CD8-positive, alpha-beta T cell (primary cell): ENCODE measurements at places on chromosomes 7 and 10. TPM values are rescaled to one million over a fixed set of nuclear protein-coding genes. Genes with fewer than 3 reads are reported as not detected.
A peak's percentile ranks its signal among the peaks of the same experiment; 100 is the strongest.

- DNase-seq = no peak
Measured at GRCh38 chr10:72034040-72034499, 54.3 kb downstream of the SPOCK2 start.

- no peak for DNase-seq
Measured at GRCh38 chr10:114943000-114943399, 5.0 kb downstream of the TRUB1 start.

DNA sequence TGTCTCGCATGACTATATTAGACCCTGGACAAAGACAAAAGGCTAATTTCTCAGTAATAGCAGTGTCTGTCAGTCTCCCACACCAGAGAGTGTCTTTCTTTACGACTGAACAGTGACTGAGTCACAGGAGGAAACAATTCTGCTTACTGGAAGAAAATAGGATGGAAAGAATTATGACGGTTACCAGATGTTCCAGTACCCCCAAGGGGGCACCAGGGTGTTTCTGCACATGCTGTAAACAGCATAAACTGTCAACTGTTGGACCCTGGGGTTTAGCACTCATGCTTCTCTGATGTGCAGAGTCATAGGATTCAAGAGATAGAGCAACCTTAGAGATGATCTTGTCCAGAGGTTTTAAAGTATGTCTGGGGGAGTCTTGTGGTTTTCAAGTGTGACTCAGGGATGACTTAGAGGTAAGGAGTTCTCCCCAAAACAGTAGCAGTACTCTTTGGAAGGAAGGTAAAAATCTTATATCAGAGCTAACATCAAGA, 291.7 kb downstream of the THSD7A start:
- DNase-seq = no peak

- DNase-seq = no peak
Measured at GRCh38 chr7:80665526-80665925, 27.1 kb downstream of the CD36 start.

- no peak for DNase-seq
Measured at GRCh38 chr10:124596116-124596785, 134.6 kb downstream of the LHPP start.

GRCh38 chr10:79342295-79342761, 4.9 kb upstream of the PPIF start:
- no peak for DNase-seq

GRCh38 chr10:49387071-49387470, 8.8 kb downstream of the DRGX start:
- no peak for DNase-seq

Gene RET
- not detected for total RNA-seq

GRCh38 chr7:131040467-131040932, 287.2 kb upstream of the MKLN1 start:
- DNase-seq = peak; percentile 73

DNA sequence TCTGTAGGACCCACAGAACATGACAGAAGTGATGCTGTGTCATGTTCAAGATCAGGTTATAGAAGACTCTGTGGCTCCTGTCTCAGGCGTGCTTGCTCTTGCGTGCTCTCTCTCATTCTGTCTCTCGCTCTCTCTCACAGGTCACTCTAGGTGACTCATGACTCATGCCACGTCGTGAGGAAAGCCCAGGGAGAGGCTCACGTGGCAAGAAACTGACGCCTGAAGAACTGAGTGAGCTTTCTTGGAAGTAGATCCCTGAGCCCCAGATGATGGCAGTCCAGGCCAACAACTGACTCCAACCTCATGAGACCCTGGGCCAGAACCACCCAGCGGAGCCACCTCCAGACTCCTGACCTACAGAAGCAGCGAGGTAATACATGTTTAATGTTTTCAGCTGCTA, 103.3 kb downstream of the DNMBP start:
- no peak for DNase-seq

Gene LRRC17
- total RNA-seq = not detected

- DNase-seq = no peak
Measured at GRCh38 chr7:30996256-30996655, 32.5 kb downstream of the GHRHR start.

Gene ZNF488
- not detected for total RNA-seq

GRCh38 chr7:16563281-16564022, 36.8 kb downstream of the LRRC72 start:
- no peak for DNase-seq

Gene PHKG1
- 9.6 TPM for total RNA-seq

- no peak for DNase-seq
Measured at GRCh38 chr7:103487419-103487818, 41.4 kb upstream of the SLC26A5 start.

Gene TMEM168
- 10.5 TPM for total RNA-seq

- DNase-seq = no peak
Measured at GRCh38 chr7:150516956-150517745, 2.5 kb downstream of the GIMAP7 start.

DNA sequence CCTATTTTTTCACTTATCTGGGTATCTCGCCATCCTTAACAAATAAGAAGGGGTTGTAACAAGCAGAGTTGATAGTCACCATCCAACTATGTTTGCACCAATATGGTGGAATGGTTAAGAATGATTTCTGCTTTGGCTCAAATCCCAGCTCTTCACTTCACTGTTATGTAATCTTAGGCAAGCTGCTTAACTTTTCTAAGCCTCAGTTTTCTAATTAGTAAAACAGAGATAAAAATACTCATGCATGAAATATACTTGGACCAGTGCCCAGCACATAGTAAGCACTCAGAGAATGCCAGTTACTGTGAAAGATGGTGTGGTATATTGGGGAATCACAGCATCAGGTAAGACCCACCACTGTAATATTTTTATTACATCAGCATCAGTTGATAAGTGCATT, 33.6 kb downstream of the ABCB1 start:
- no peak for DNase-seq

DNA sequence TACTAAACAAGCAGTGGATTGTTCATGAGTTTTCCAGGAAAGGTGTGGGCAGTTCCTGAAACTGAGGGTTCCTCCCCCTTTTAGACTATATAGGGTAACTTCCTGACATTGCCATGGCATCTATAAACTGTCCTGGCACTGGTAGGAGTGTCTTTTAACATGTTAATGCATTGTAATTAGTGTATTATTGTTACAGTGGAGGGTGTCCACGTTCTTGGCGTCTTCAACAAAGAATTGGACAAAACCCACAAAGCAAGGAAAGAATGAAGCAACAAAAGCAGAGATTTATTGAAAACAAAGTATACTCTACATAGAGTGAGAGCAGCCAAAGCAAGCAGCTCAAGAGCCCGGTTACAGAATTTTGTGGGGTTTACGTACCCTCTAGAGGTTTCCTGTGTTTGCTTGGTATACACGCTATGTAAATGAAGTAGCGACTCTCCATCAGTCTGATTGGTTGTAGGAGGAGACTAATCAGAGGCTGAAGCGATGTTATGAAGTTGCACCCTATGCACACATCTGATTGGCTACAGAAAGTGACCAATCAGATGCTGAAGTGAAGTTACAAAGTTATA, 175.2 kb downstream of the NSUN6 start:
- no peak for DNase-seq

- no peak for DNase-seq
Measured at GRCh38 chr7:7953806-7954205, 14.8 kb upstream of the GLCCI1 start.

GRCh38 chr10:84088626-84089025, 50.7 kb upstream of the GHITM start:
- no peak for DNase-seq

GRCh38 chr7:102072636-102073209, 213.9 kb upstream of the SH2B2 start:
- DNase-seq = no peak

Gene CACNB2
- not detected for total RNA-seq

GRCh38 chr10:76974017-76974691, 663.5 kb downstream of the KCNMA1 start:
- DNase-seq = no peak

Gene OTUD1
- total RNA-seq = 81.3 TPM

- DNase-seq = no peak
Measured at GRCh38 chr7:65960351-65961074, 21.5 kb downstream of the GUSB start.
